ENCODE measurements at places on chromosomes 7 and 10. TPM values are rescaled to one million over a fixed set of nuclear protein-coding genes. Genes with fewer than 3 reads are reported as not detected.

The IFIT1 gene
- 6.5 TPM for total RNA-seq

The NOM1 gene
- 27.3 TPM for total RNA-seq

The TEX47 gene
- not detected for total RNA-seq

The C10orf62 gene
- not detected for total RNA-seq

The SUFU gene
- total RNA-seq, result 9.5 TPM

The WDFY4 gene
- 0.07 TPM for total RNA-seq

The CRYGN gene
- total RNA-seq, result not detected

The GPR26 gene
- not detected for total RNA-seq

The NPC1L1 gene
- total RNA-seq, result not detected

The SLC29A3 gene
- total RNA-seq, result 2.6 TPM

The TMEM229A gene
- total RNA-seq, result not detected

The TAS2R3 gene
- total RNA-seq, result 0.69 TPM
